ENCODE measurements at places on chromosomes 6 and 20.
A peak's percentile ranks its signal among the peaks of the same experiment; 100 is the strongest.

DNA sequence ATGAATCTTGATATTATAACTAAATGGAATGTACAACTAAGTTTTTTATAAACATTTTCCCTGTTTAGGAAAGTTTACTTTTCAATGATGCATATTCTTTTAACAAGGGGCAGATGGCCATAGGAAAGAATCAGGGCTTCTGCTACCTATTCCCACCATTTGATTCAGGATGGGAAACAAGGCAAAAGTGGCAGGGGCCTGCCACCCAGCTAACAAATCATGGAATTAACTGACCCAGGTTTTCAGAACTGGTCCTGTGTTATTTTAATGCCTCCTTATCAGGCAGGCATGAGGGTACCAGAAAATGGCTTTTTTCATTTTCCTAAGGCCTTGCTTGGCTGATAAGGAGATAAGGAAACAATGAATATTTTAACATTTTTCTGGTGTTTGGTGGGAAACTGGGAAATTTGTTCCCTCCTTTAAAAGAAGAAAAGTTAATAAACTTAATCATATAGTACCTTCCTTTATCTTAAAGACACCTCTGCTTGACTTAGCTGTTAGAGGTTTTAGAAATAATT is 6.7 kb downstream of the POU3F2 start:
- DNase-seq = no peak

DNA sequence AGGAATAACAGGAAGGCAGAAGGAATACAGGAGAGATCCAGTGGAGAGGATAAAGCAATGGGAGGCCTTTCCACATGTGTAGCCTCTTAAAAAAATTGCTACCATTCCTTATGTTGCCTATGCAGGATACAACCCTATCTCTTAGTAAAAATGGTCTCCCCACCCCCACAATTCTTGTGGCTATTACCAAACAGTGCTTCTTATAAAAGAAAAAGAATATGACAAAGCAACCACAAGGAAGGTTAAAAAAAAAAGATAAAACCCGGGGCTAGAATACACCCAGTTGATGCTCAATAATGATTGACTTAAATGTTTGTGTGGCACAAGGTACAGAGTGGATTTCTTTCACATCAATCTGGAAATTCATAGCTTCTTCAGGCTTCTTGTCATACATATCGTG is 250.9 kb downstream of the HIVEP2 start:
- DNase-seq = no peak

- no peak for DNase-seq
Measured at GRCh38 chr20:1752045-1752444, 94.5 kb upstream of the SIRPG start.

- DNase-seq = no peak
Measured at GRCh38 chr6:158519761-158520160, 40.1 kb upstream of the TMEM181 start.

GRCh38 chr20:59153832-59154231 is 9.8 kb upstream of the ZNF831 start:
- DNase-seq = no peak

DNA sequence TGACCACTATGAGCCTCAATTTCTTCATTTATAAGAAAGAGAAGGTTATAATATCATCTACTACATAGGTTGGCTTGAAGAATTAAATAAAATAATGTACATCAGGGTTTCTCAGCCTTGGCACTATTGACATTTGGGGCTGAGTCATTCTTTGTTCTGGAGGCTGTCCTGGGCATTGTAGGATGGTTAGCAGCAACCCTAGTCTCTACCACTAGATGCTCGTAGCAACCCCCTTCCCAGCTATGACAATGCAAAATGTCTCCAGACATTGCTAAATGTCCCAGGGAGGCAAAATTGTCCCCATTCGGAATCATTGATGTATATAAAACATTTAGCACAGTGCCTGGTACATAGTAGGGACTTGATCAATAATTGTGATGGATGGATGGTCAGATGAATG is 152.1 kb downstream of the KHDC1L start:
- DNase-seq = no peak

DNA sequence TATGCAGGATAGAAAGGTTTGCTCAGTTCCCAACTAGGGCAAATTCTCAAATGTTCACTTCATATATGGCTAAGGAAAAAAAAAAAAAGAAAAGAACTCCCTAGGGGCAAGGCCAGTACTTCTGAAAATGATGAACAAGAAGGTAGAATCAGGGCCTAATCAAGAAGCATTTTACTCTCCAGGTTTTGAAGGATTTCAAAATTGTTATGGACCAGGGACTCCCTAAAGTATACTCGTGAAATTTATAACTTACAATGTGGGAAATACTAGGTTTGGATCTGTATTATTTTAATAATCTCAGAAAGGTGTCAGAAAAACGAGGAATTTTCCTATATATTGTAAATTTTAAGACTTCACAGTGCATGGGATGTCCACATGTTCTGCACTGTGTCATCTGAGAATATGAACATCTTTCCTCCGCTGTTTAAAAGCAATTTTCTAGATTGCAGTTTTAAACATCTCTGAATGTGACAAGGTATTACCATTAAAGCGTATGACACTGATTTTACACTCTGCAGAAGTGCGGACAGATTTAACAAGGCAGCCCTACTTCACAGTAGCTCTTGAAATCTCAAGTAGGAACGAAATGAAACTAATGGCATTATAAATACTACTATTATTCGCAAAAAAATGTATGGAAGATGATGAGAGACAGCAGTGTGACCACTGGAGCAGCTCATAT is 14.0 kb downstream of the PLAGL1 start:
- DNase-seq = no peak

GRCh38 chr6:35048031-35048613 is 93.0 kb downstream of the TCP11 start:
- no peak for DNase-seq

GRCh38 chr6:35181933-35182612 is 31.7 kb upstream of the SCUBE3 start:
- no peak for DNase-seq

- no peak for DNase-seq
Measured at GRCh38 chr20:32051720-32052089, 337 bp upstream of the HCK start.

DNA sequence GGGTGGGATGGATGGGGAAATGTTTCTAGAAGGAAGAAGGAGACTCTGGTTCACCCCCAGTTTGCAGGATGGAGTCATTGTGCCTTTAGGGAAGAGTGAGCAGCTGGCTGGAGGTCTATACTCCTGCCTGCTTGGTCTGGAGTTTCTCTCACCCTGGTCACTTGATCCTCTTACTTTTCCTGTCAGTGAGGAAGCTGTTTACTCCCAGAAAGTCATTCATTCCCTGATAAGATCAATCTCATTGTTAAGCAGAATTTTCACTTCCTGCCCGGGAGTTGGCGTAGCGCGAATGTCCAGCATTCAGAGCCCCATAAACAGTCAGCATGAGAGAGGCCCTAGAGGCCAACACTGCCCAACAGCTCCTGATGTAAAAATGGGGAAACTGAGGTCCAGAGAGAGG is 70.4 kb upstream of the SIRPA start:
- no peak for DNase-seq

DNA sequence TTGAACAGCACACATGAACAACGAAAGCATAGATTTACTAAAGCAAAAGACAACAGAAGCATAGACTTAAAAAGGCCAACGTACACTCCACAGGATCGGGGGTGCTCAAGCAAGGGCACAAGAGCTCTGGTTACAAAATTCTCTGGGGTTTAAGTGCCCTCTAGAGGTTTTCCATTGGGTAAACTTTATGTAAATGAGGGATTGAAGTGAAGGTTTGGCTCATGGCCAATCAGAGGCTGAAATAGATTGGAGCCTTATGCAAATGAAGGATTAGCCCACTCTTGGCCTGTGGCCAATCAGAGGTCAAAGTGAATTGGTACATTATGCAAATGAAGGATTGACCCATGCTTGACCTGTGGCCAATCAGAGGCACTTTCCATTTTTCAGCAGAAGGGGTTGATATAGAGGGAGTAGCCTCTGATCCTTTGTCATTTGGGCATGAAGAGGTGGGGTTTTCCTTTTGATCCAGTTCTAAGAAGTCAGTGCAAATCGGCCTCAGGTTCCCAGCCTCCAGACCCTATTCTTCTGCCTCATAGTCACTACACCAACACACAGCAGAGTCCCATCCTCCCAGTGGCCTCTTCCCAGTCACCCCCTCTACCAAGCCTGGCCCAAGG is 244.9 kb downstream of the THBS2 start:
- DNase-seq = peak; percentile 78

DNA sequence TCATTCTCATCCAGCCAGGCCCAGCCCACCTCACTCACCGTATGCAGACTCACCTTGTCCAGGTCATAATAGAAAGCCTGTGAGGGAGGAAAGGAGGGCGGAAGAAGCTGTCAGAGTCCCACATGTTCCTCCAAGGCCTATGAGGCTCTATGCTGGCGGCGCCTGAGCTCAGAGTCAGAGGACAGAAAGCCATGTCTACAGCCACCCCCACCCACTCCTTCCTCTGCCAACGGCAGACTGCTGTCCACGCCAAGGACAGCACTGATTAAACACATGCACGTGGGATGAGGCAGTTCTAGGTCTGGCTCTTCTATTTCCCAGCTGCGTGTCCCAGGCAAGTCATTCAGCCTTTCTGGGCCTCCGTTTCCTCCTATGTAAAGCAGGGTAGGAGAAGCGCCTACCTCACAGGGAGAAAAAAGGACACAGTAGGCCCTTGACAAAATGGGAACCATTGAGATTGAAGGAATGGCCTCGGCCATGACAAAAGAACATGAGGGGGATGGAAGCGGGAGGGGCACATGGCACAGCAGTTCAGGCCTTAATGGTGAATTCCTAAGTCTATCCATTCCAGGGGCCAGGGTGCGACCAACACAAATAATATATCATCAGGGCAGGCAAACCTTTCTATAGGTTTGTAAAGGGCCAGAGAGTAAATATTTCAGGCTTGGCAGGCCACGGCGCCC is 80.1 kb downstream of the RIPOR3 start:
- no peak for DNase-seq

DNA sequence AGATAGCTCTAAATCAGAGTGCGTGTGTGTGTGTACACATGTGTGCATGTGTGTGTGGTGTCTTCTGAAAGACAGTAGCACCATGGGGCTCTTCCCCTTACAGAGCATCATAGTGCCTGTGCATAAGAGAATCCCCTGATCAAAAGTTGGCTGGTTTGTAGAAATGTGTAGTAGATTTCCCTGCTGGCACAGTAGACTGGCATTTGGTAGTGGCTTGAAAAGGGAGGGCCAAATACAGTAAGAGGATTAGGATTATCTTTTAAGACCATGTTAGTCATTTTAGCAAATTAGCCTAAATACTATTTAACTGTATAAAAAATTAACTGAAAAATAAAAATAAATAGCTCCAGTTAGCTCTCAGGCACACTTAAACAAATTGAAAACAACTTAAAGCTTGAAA is 112.6 kb downstream of the B3GAT2 start:
- DNase-seq = no peak

GRCh38 chr6:40611912-40612311 is 24.7 kb upstream of the LRFN2 start:
- no peak for DNase-seq

DNA sequence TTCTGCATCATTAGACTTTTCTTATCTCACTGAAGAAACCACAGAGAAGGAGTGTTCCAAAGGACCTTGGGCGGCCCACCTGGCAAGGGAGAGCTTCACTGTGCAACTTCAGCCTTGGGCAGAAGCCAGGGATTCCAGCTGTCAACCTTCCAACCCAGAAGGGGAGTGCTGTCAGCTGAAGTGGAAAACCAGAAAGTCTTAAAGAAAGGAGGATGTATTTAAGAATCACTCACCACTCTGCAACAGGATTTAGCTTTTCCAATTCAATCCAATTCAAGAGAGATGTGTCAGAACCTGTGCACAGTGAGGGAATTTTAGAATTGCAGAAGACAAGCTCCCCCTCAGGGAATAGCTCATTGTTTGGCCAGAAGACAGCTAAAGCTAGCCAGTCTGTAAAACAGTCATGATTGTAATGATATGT is 553.7 kb downstream of the CD83 start:
- DNase-seq = no peak

- DNase-seq = no peak
Measured at GRCh38 chr6:163380216-163380615, 34.3 kb upstream of the QKI start.

DNA sequence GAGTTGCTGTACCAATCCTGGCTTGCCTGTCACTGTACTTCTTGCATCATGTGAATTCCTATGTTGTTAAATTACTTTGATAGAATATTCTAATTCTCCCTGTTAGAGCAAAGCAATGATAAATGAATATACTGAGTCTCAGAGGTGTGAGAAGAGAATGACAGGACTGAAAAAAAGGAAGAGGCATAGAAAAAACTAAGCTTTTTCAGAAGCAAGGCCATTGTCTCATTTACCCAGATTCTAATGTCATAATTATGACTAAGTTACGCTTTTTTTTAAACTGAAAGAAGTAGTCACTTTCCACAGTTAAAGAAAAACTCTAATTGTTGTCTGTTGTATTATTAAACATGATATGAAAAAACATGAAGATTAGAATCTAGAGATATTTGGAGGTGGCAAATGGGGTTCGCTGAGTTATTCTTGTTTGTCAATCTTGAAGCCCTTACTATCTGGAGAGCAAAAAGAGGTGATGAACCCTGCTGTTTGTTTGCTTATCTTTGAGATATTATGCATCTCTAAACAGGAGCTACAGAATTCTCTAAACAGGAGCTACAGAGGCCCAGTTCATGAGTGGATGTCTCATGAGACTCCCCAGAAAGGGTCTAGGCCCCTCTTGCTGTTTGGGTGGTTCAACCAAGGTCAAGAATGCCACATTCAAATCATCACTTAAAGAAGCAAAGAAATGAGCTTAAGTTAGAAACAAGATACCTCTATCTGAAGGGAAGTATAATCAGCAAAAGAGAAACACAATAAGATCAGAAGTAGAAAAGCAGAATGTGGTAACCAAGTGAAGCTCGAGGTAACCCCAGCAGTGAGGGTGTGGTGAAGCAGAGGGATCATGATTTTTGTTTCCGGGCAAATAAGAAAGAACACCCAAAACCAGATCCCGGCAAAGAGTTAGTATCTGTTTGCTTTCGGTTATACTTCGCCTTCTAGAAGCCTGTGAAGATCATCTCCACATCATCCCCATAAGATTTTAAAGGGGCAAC is 33.3 kb upstream of the THEMIS start:
- no peak for DNase-seq

GRCh38 chr6:111759331-111759835 is 113.9 kb downstream of the FYN start:
- DNase-seq = no peak

DNA sequence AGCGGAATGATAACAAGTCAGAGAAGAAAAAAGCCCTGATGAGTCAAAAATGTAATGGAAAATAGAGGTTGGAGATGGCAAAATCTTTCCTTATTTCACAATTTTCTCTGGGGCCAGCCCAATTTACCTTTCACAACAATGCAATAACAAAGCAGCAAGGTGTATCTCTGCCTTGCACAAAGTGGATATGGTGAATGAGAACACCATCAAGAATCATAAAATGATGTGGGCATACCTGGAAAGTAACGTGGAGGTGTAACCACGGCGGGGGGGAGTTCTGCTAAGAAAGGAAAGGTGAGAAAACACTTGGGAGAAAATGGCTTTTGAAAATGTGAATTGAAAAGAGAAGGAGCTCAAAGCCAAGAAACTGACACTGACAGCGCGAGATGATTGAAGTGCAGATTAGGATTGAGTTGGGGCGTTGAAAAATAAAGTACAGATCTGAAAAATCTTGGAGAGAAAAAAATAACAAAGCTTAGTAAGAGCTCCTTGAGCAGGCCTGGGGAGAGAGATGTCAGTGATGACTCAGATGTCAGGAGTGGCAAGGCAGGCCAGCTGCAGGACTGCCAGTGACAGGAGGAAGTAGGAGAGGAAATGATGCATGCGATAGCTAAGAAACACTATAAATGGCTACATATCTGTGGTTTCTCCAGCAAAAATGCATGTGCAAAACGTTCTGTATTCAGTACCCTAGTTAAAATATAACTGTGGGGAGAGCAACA is 26.2 kb downstream of the ARHGAP18 start:
- DNase-seq = no peak

GRCh38 chr6:53391170-53391569 is 42.4 kb upstream of the ELOVL5 start:
- no peak for DNase-seq

All from NCI-H2029 (cell line).